ENCODE measurements at places on chromosomes 16 and 17. TPM values are rescaled to one million over a fixed set of nuclear protein-coding genes. Genes with fewer than 3 reads are reported as not detected.

DNA sequence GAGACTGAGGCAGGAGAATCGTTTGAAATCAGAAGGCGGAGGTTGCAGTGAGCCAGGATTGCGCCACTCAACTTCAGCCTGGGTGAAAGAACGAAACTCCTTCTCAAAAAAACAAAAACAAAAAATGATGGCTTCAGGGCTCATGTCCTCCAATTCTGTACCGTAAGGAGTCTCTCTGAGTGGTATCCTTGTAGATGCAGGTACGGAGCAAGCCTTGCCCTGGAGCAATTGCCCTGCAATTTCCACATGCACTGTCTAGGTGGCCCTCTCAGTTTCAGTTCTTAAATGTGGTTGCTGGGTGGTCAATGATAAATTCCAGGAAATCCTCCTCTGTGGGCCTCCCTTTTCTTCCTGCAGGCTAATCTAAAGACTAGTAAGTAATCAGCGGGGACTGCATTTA lies 10.6 kb downstream of the TMEM238L start:
- DNase-seq: no peak

HS3ST3B1 gene
- total RNA-seq: 1.6 TPM

DNA sequence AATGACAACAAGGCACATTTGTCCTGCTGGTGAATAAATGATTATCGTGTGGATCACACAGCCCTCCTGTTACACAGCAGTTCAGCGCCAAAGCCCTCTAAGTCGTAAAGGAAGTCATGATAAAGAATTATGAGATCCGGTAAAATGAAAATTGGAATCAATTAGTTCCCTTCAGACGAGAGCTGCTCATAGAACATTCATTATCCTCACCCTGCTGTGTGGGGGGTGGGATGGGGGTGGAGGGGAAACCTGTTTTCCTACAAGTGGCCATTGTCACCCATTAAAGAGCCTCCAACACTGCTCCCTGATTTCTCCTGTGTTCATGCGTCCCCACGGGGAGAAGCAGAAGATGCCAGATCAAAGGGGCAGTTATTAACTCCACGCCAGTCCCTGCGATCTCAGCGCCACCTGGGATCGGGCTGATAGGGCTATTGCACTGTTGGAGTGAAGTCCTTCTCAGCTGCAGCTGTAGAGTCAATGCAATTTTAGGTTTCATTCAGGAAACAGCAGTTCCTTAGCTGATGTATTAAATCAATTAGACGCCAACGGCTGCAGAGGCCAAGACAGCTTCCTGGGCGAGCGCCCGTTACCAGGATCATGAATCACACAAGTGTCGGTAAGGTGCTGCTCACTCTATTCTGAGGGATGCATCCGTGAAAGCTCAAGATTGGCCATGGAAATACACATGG lies 19.2 kb upstream of the CACNG4 start:
- no peak for DNase-seq

NLRP1 gene
- 85.6 TPM for total RNA-seq

GRCh38 chr16:8173111-8173644 lies 417.1 kb downstream of the TMEM114 start:
- peak; percentile 9 for DNase-seq

GRCh38 chr16:84055801-84056634 lies 13.4 kb upstream of the SLC38A8 start:
- DNase-seq: no peak

CCDC200 gene
- not detected for total RNA-seq

BRIP1 gene
- 6.5 TPM for total RNA-seq

GRCh38 chr16:27363797-27364196 lies 38.2 kb upstream of the IL21R start:
- no peak for DNase-seq

DNA sequence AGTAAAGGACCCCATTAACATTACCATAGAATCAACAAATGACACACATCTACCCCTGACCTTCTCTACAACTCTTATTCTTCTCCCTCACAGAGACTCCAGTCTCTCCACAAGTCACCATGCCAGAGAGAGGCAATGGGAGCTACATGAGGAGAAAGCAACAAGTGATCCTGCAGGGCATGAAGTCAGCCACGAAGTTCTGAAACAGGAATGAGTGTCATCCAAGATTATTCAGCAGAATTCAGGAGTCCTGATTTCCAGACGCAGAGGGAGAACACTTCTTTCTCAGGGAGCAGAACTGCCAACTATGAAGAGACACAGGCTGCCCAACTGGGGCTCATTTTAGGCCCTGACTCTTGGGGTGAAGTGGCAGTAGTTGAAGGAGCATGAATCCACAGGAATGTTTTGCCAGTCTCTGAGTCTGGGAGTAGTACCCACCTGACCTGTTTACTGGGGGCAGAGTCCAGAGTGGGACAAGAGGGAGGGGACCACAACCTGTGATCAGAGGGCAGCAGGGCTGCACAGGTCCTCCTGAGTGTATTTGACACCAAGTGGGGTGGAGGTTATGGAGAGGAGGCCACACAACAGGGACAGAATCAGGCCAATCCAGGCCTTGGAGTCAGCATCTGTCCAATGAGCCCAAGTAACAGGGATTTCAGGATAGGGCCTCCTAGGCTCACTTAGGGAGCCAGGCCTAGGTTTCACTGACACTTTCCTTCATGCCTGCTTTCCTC lies 2.4 kb upstream of the MTMR4 start:
- no peak for DNase-seq

C16orf54 gene
- total RNA-seq: 0.41 TPM

DDX52 gene
- 35.9 TPM for total RNA-seq

DNA sequence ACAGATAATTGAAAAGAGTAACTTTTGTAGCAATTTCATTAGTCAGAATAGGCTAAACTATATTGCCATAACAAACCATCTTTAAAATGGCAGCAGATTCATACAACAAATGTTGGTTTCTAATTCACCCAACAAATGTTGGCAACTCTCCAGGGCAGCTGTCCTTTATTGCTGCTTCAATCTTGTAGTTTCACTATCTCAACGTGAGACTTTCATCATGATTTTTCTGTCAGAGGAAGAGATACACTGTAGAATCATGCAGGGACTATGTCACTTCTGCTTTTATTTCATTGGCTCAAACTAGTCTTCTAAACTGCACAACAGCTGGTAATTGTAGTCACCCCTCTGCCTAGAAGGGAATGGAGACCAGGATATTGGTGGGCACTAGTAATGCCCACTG lies 174.2 kb downstream of the TANC2 start:
- DNase-seq: no peak

- no peak for DNase-seq
Measured at GRCh38 chr17:44770166-44770925, 11.6 kb downstream of the ADAM11 start.

CDRT15 gene
- not detected for total RNA-seq

- no peak for DNase-seq
Measured at GRCh38 chr17:17533901-17534441, 37.8 kb upstream of the RASD1 start.

ODAD4 gene
- total RNA-seq: 3.3 TPM

- DNase-seq: no peak
Measured at GRCh38 chr17:19677736-19678379, 29.3 kb downstream of the ALDH3A2 start.

- DNase-seq: no peak
Measured at GRCh38 chr17:28864991-28865849, 10.4 kb downstream of the ERAL1 start.

PERCC1 gene
- not detected for total RNA-seq

SCNN1B gene
- not detected for total RNA-seq

ITGAE gene
- total RNA-seq: 11.0 TPM

CXCL16 gene
- total RNA-seq: under 0.01 TPM

GRCh38 chr16:50437769-50438437 lies 69.1 kb upstream of the BRD7 start:
- DNase-seq: no peak

GRCh38 chr17:73531158-73531557 lies 113.1 kb downstream of the SDK2 start:
- no peak for DNase-seq

GRCh38 chr16:55622930-55623561 lies 32.7 kb upstream of the SLC6A2 start:
- no peak for DNase-seq

ADAM11 gene
- 14.7 TPM for total RNA-seq
